ENCODE measurements at places on chromosomes 13 and 19.

GRCh38 chr19:47510516-47511127 lies 4.2 kb downstream of the NAPA start:
- no peak for DNase-seq

DNA sequence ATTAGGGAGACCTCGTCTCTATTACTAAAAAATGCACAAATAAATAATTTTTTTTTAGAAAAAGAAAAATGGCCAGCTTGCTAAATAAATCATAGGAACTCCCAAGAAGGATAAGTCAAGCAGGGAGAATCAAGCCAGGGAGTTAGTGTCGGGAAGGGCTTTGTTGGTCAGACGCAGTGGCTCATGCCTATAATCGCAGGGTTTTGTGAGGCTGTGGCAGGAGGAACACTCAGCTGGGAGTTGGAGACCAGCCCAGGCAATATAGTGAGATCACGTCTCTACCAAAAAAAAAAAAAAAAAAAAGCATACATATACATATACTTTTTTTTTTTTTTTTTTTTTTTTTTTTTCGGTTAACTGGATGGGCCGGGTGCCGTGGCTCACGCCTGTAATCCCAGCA lies 9.0 kb downstream of the NACC1 start:
- no peak for DNase-seq

DNA sequence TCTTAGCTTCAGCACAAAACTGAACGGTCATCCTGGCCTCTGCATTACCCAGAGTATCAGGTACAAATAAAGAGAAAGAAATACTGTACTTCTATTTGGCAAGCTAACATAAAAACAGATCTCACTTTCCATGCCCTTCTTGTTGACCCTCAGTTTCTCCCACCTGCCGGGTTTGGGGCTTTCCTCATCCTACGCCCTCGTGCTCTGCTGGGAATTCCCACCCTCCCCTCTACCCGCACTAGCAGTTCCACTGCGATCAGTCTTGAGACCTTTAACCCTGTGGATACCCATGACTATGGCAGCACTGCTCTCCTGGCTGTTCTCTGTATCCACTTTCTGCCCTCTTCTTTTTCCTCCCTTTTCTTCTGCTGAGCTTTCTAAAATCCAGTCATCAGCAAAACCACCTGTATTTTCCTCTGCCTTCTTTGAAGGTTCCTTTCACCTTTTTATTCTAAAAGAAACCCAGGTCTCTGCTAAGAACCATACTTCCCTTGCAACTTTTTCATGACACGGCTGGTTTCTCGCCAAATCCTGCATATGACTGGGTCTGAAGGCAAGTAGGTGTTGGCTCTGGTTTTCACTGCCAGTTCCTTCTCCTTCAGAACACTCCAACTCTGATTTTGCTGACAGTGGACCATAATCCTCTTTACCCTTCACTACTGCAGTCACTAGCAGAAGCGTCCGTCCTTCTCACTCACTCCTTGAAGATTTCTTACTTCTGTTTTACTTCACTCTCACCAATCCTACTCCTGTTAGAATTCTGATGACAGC lies 99.4 kb downstream of the MIPEP start:
- no peak for DNase-seq

- no peak for DNase-seq
Observed at GRCh38 chr19:3346677-3347353, 19.6 kb upstream of the NFIC start.

DNA sequence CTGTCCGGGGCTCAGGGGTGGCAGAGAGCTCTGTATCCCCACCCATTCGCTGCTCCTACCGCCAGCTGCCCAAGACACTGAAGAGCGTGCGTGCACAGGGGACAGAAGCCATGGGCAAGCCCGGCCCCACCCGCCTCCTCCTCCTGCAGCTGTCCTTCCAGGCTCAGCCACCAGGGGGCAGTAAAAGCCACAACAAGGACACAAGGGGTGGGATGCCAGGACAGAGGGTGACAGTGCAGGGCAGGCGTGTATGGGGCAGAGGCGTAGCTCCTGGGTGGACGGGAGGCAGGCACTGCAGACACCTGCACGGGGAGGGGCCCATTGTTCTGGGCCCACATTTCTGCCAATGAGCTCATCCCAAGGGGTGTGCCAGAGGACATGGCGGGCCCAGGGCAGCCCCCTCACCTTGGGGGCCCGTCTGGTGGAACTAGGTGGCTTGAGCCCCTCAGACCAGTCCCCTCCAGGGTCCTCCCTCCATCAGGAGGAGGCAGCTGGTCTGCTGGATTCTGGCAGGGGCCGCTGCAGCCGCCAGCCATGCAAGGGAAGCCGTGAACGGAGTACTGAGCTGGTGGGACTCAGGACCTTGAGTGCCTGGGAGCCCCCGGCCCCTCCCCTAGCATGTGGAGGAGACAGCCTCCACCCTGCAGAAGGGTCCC lies 61.2 kb downstream of the MLLT1 start:
- DNase-seq, result peak; percentile 94

DNA sequence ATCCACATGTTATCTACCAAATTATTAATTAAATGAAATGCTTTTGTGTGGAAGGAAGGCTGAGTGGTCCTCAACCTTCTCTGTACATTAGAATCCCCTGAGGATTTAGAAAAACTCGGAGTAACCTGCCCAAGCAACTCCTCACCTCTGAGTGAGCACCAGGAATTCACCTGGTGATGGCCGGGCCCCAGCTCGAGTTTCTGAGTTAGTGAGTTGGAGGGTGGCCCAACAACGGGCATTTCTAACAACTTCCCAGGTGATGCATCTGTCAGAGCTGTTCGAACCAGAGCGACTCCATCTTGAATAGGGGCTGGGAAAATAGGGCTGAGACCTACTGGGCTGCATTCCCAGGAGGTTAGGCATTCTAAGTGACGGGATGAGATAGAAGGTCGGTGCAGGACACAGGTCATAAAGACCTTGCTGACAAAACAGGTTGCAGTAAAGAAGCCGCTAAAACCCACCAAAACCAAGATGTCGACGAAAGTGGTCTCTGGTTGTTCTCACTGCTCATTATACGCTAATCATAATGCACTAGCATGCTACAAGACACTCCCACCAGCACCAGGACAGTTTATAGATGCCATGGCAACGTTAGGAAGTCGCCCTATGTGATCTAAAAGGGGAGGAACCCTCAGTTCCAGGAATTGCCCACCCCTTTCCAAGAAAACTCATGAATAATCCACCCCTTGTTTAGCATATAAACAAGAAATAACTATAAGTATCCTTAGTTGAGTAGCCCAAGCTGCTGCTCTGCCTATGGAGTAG lies 44.2 kb upstream of the SHISA2 start:
- no peak for DNase-seq

GRCh38 chr13:75792526-75793187 lies 156.5 kb downstream of the LMO7 start:
- no peak for DNase-seq

DNA sequence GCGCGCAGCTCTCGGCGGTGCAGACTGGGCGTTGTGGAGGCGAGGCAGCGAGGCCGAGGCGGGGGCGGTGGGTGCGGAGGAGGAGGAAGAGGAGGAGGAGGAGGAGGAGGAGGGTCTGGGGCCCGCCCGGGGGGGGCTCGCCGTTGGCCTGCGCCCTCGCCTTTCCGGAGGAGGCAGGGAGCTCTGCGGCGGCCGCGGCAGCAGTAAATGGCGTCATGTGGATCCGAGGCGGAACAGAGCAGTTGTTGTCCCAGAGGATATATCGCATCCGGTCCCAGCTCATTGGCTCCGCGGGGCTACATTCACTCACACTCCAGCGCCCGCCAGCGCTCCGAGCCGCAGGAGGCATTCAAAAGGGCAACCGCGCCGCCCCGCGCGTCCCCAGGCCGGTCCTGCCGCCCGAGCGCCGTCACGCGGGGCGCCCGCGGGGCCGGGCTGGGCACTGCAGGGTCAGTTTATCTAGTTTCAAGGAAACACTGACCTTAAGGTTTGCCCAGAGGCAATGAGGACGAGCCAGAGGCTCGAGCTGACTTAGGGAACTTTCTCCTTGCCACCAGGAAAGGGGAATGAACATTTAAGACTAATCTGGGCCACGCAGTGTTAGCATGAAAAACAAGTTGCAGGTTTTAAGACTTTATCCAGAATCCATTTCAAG lies at the start of gene SPRY2:
Gene SPRY2, minus strand, starts transcription at position 26 of the 655 bp plus-strand sequence. CDS start 3,421 bp downstream, outside the sequence.
- peak; percentile 92 for DNase-seq

DNA sequence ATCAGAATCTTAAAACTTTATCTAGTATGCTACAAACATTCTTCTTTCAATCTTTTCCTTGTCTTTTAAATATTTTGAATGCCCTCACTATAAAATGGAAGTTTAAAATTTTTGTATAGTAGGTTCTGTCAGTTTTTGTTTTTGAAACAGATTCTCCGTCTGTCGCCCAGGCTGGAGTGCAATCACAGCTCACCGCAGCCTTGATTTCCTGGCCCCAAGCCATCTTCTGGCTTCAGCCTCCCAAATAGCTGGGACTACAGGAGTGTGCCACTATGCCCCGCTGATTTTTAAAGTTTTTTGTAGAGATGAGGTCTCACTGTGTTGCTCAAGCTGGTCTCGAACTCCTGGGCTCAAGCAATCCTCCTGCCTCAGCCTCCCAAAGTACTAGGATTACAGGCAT lies 20.7 kb downstream of the PHF11 start:
- no peak for DNase-seq

- no peak for DNase-seq
Observed at GRCh38 chr19:38463365-38463764, 29.9 kb downstream of the RYR1 start.

DNA sequence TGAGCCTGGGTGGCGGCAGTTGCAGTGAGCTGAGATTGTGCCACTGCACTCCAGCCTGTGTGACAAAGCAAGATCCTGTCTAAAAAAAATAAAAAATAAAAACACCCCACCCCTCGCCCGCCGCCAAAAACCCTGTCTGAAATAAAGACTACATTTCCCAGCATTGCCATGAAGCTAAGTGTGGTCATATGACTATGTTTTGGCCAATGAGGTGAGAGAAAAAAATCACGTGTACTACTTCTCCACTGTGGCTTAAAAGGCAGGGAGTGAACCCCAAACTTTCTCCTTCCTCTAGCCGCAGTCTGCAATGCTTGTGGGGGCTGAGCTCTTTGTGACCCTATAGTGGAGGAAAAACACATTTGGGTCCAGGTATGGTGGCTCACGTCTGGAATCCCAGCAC lies 54.9 kb downstream of the COLGALT1 start:
- no peak for DNase-seq

DNA sequence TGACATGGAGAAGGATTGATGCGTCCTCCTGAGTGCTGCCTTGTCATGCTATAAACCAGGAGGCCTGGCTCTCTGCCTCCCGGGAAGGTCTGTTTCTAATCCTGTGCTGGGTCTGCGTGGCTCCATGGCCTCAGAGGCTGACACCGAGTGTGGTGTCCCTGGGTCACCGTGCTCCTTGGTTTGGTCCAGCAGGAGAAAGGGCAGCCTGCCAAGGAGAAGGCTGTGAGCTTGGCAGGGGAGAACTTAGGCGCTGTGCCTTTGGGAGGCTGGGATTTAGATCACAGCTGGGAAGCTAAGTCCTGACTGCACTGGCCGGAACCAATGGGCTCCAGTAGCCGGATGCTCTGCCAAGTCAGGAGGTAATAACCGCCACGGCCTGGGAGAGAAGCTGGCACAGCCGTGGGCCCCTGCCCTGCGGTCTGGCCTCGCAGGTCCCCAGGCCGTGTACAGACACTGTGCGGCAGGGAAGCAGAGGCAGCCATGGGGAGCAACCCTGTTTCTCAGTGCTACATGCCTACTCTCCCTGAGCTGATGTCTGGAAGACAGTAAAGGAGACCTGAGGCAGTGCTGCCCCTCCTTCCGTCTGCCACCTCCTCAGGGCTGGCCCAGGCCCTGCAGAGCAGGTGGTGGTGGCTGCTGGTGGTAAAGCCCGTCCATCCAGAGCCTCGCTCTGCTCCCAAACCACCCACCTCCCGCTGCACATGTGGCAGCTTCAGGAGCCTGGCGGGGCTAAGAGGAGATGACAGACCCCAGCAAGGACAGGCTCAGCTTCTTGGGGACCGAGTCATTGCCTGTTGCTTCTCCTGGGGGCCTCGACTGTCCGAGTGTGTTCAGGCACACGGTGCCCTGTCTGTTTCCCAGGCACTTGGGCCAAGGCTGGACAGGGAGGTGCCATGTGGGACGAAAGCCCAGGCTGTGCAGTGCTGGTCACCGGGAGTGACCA lies 44.9 kb downstream of the C13orf46 start:
- peak; percentile 68 for DNase-seq

GRCh38 chr19:9324584-9324962 lies 594 bp downstream of the ZNF559 start:
- DNase-seq, result no peak

- no peak for DNase-seq
Observed at GRCh38 chr19:36488846-36489117, 579 bp downstream of the ZNF566 start.

- no peak for DNase-seq
Observed at GRCh38 chr19:34577531-34578101, 96.1 kb downstream of the WTIP start.

DNA sequence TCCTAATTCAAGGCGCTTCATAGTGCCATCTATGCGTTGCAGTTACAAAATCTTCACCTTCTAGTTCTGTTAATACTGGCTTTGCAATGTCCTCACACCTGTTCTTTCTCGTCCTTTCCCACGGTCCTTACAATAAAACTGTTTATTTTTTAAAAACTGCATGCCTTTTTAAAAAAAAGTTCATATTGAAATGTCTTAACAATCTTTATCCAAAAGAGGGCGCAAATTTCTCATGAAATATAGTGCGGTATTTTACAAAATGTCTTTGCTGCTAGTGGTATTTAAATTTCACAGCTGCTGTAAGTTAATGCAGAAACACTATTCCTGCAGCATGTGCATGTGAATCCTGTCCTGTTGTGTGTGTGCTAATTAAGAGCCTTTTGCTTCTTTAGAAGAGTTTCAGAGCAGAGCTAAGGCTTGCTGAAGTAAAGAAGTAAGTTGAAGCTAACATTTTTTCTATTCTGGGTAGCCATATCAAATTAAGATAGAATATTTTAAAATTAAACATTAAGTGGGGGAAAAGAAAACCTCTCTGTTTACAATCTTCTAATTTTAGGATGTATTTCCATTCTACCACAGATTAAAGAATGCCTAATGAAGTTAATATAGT lies 15.8 kb upstream of the CLDN10 start:
- DNase-seq, result no peak

DNA sequence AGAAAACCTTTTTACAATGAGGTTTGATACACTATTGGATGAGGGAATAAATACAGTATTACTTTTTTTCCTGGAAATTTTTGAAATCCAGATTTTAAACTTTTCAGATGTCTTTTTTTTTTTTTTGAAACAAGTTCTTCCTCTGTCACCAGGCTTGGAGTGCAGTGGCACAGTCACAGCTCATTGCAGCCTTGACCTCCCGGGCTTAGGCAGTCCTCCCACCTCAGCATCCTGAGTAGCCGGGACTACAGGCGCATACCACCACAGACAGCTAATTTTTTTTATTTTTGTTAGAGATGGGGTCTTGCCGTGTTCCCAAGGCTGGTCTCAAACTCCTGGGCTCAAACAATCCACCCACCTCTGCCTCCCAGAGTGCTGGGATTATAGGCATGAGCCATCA lies 96.8 kb downstream of the RNF17 start:
- DNase-seq, result no peak

All from spleen (tissue), 13 donors.